Spinal cord (tissue), 10 donors: ENCODE measurements at places on chromosomes 6 and 20. TPM values are rescaled to one million over a fixed set of nuclear protein-coding genes. Genes with fewer than 3 reads are reported as not detected.
A peak's percentile ranks its signal among the peaks of the same experiment; 100 is the strongest.

The PLEKHG1 gene
- total RNA-seq, result 33.2 TPM

The BPIFB4 gene
- 0.44 TPM for total RNA-seq

The MEP1A gene
- 0.06 TPM for total RNA-seq

The SLC22A23 gene
- 31.5 TPM for total RNA-seq

The DCBLD1 gene
- total RNA-seq, result 9.3 TPM

The GSTA3 gene
- not detected for total RNA-seq

The GRIK2 gene
- 25.3 TPM for total RNA-seq

The COL20A1 gene
- 10.3 TPM for total RNA-seq

- no peak for DNase-seq
Observed at GRCh38 chr20:16528078-16528477, 45.2 kb downstream of the KIF16B start.

- peak; percentile 91 for DNase-seq
Observed at GRCh38 chr20:9838378-9839295, at the start of gene PAK5. PAK5 (minus strand) TSS chr20:9839076; CDS start chr20:9644328, 194,748 bp downstream.

GRCh38 chr20:460180-460579, 2.2 kb downstream of the TBC1D20 start:
- no peak for DNase-seq

GRCh38 chr20:58623579-58624473, 27.3 kb upstream of the STX16 start:
- DNase-seq, result no peak

GRCh38 chr6:45533386-45533785, 155.7 kb upstream of the SUPT3H start:
- no peak for DNase-seq

DNA sequence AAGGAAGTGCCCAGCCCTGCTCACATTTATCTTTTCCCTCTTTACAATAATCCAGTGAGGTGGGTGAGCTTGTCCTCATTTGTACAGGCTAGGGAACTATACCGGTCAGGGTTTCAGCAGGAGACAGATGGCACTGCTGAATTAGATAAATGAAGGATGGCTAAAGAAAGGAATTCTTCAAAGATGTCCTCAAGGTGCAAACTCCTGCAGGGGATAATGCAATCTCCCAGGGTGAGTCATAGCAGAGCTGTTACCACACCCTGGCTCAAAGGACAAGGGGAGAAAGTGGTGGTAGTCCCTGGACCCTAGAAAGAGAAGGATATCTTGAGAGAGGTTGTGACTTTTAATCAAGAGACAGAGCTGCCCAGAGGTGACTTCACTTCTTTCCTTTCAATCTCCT, 66.7 kb downstream of the RFPL4B start:
- DNase-seq, result no peak

- DNase-seq, result no peak
Observed at GRCh38 chr6:103231181-103231580, 1628.5 kb downstream of the HACE1 start.

DNA sequence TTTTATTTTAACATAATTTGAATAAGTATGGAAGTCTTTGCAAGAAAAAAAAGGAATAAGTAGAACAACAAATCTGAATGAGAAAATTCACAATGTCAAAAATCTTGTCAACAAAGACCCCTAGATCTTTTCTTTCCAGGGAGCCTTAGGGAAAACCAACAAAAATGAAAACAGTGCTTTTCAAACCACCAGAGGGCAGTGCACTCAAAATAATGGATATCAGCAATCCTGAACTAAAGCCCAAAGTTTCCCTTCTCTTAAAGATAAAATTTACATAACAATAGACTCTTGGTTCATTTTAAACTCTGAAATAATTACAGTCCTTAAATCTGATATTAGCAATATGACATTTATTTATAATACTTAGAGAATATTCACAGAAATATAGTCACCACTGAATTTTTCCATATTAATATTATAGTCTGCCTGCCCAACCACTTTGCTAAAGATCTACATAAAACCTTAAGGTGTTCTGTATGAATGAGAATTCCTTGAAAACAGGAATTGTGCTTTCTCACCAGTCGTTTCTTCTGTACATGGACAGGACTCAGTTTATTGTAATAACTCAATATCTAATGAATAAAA, 105.3 kb upstream of the BMP5 start:
- peak; percentile 90 for DNase-seq

GRCh38 chr20:44388466-44389023, 33.0 kb downstream of the HNF4A start:
- DNase-seq, result no peak

DNA sequence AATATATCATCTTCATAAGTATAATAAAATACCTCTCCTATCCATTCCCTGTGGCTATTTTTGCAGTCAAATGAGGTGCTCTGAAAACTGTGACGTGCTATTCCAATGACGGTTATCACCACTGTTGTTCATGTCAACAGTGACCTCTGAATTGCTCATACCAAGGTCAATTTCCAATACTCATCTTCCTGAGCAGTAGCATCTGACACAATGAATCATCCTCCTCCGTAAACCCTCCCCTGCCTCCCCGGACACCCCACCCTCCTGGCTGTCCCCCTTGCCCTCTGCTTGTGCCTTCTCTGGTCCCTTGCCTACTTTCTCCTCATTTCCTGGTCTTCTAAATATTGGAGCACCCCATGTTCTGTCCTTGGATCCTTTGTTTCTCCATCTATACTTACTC, 77.7 kb upstream of the SLC22A23 start:
- DNase-seq, result no peak

DNA sequence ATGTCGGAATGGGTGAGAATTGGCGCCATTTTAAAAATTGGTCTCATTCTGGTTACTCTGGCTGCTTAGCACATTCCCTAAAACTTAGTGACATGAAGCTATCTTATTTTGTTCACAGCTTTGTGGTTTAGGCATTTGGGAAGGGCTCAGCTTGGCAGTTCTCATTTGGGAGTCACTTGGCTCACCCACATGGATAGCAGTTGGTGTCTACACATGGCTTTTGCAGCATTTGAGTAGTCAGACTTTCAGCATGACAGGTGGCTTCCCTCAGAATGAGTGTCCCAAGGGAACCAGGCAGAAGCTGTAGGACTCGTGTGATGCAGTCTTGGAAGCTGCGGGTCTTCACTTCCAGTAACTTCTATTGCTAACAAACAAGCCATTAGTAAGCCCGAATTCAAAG, 64.6 kb downstream of the UST start:
- peak; percentile 40 for DNase-seq

DNA sequence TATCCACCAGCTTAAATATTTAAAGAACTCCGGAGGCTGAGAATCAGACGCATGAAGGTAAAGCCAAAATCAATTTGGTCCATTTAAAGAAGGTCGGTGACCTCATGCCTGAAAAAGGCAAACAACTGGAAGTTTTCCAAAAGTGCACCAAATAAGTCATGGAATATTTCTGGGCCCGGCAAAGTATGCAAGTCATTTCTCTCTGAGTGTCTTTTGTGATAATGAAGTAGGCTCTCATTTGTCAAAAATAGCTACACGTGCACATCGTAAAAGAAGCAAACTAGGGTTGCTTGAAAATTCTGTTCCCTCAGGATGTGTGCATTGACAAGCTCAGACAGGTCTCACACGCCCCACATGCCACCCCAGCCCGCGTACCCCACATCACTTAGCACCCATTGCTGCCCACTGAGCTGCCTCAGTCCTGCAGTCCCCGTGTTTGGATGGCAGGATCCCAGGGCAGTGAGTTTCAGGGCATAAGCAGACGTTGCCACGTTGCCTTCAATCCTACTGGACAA, 20.5 kb upstream of the PYGB start:
- DNase-seq, result no peak

DNA sequence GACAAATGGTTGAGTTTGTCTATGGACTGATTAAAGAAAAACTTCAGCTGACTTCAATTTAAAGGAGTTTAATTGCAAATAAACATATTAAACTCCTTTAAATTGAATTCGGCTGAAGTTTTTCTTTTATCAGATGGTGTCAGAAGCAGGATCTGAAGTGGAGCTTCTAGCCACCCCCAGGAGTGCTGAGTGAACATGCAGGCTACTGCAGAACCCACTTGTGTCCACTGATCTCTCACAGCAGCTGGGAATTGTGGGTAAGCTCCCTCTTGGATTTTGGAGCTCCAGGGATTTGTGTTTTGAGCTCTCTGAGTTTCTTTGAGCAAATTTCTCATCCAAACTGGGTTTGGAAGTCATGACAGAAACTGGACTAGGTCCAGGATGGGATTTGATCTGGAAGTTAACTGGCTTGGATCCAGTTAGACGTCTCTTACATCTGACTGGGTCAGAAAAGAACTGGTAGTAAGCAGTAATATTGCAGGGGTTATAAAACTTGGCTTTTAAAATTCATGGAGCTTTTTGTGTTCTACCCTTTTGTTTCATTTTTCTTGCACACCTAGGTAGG, 95.8 kb upstream of the UST start:
- DNase-seq, result no peak

GRCh38 chr20:753136-753535, 15.2 kb downstream of the SLC52A3 start:
- DNase-seq, result no peak

- DNase-seq, result no peak
Observed at GRCh38 chr6:137647762-137648447, 153.7 kb upstream of the OLIG3 start.

DNA sequence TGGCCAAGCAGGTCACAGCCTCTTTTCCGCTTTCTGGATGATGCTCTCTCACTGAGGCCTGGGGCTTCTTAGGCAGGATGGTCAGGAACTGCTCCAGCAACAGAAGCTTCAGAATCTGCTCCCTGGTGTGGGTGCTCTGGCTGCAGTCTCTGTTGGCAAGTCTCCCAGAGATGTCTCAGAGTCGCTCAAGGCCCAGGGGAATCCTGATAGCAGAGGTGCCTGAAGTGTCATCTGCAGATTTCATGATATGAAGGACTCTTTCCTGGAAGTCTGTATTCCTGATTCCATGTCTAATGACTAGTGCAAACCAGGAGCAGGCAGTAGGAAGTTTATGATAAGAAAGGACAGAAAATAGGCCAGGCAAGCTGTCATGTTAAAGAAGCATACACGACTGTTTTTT, 20.3 kb downstream of the ZSCAN31 start:
- DNase-seq, result no peak

DNA sequence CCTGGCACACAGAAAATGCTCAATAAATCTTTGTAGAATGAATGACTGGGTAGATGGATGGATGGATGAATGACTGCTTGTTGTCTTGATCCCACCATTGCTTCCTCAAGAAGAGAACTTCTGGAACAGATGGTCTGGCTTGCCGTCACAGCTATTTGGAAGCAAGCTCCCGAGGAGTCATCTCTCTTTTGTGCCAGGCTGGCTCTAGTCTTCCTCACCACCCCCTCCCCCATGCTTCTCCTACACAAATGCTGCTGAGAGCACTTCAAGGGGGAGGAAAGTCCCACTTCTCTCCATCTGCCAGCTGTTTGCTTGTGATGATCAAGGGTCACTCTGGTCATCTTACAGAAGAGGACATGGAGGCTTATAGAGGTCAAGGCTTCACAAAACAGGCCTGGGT, 11.6 kb upstream of the KCNG1 start:
- no peak for DNase-seq

DNA sequence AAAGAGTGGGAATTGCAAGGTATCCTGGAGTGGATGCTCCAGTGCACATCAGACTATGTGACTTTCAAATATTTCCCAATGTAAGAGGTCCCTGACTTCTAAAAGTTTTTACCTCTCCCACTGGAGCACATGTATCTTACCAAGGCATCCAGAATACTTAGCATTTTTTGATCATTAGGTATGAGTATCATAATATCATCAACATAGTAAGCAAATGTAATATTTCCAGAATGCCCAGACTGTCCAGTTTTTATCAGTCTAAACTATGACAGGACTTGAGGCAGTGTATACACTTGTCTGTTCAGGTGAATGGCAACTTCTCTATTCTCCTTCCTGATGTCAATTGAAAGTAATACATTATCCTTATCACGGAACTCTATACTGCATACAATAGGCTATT, 924.6 kb upstream of the GJE1 start:
- no peak for DNase-seq

DNA sequence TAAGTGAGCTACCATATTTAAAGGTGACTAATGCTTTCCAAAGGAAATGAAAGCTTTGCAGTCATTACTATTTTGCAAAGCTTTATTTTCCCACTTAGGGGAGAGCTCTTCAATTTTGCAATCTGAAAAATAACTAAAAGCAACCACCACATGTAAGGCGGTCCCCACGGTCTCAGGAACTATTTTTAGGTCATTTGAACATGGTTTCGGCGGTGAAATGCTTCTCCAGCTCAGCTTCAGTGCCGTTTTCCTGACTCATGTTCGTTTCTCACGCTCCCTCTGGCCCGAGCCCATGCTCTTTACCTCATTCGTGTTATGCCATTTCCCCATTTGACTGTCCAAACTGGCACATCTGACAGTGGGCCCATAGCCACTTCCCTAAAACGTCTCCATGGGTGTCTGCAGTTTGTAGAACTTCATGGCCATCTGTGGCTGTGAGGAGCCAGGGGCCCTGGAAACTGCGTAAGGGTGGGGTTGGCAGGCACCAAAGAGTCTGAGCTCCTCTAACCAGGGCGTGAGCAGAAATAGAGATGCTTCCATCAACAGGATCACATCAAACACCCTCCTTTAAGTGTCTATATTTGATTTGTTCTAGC, 46.5 kb downstream of the ADTRP start:
- no peak for DNase-seq

DNA sequence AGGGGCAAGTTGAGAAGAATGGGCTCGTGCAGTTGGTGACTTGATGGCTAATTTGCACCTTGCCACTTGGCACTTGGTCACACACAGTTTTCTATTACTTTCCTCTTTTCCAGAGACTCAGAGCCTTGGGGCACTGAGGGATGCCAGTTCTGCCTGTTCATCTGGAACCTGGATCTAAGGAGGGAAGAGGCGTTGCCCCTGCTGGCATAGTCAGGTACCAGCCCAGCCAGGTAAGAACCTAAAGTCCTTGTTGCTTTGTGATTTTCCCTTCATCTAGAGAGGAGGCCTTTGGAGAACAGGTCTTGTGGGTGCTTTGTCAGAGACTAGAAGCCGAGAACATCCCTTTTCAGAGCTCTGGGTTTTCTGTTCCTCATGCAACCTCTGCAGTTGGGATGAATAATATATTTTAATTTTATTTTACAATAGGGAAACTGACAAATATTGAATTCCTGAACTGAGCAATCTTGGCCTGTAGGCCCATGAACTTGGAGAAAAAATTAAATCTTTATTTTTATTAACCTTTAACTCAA, 11.4 kb downstream of the SYTL3 start:
- no peak for DNase-seq

DNA sequence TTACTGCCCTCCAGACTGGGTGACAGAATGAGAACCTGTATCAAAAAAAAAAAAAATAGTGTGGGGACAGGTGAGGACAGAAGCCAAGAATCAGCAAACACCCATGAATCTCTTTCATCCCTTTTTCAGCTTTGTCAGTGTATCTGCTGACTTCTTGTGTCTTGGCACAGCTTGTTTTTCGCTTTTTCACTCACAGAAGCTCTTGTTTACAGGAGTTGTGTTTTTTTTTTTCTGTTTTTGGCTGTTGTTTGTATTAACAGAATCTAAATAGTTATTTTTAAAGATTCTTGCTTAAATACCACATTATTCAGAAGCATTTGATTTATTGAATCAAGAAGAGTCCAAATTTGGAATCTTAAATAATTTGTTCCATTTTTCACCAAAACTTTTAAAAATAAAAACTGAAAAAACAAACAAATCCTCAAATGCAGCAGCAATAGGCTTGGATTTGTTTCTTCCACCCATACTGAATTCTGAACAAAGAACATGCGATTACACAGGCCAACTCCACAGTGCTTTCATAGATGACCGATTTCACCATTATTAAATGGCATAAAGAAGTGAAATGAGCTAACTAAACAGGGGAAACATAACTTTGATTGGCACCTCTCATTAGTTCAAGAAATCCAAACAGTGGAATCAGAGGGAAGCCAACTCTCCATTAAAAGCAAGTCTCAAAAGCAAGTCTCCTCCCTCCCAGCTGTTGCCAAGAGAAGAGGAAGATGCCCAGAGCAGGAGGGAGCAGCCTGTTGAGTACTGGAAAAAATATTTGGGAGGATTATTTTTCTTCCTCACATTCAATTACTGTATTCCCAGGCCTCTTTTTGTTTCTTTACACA, 27.2 kb upstream of the GPR63 start:
- DNase-seq, result no peak
